ENCODE measurements at places on chromosomes 11 and 22. TPM values are rescaled to one million over a fixed set of nuclear protein-coding genes. Genes with fewer than 3 reads are reported as not detected.

The PAMR1 gene
- total RNA-seq = 499 TPM

The FOLR2 gene
- total RNA-seq = not detected

The HORMAD2 gene
- under 0.01 TPM for total RNA-seq

The SLC22A25 gene
- not detected for total RNA-seq

The ACTN3 gene
- 0.14 TPM for total RNA-seq

The SRSF8 gene
- 13.5 TPM for total RNA-seq

The TRIM29 gene
- total RNA-seq = 0.57 TPM

The CHRDL2 gene
- 0.14 TPM for total RNA-seq

The CALCA gene
- total RNA-seq = not detected

The DCHS1 gene
- 5.2 TPM for total RNA-seq

The MRGPRX4 gene
- not detected for total RNA-seq

The PLEKHB1 gene
- total RNA-seq = 0.85 TPM

The AP1B1 gene
- 51.3 TPM for total RNA-seq

The ANO3 gene
- 0.28 TPM for total RNA-seq

The MB gene
- not detected for total RNA-seq

The NXPE1 gene
- 0.09 TPM for total RNA-seq

The TAF10 gene
- 80.7 TPM for total RNA-seq

The SYT8 gene
- total RNA-seq = not detected

The NRXN2 gene
- 0.57 TPM for total RNA-seq

The OR10D3 gene
- not detected for total RNA-seq

Measured in smooth muscle cell of bladder (primary cell).